ENCODE measurements at places on chromosomes 3 and 15. TPM values are rescaled to one million over a fixed set of nuclear protein-coding genes. Genes with fewer than 3 reads are reported as not detected.

The C2CD4B gene
- total RNA-seq: 0.25 TPM

The RNF13 gene
- 60.5 TPM for total RNA-seq

The PLA2G4D gene
- not detected for total RNA-seq

The GJD2 gene
- not detected for total RNA-seq

The SERINC4 gene
- not detected for total RNA-seq

The VEPH1 gene
- total RNA-seq: 56.1 TPM

The OXTR gene
- total RNA-seq: 12.1 TPM

The TIGIT gene
- not detected for total RNA-seq

The RAD51 gene
- 11.0 TPM for total RNA-seq

The PLA1A gene
- total RNA-seq: 0.25 TPM

The BOC gene
- total RNA-seq: 16.6 TPM

The AADACL2 gene
- total RNA-seq: not detected

The RTP3 gene
- not detected for total RNA-seq
